ENCODE measurements at places on chromosomes 11 and 22. TPM values are rescaled to one million over a fixed set of nuclear protein-coding genes. Genes with fewer than 3 reads are reported as not detected.
A peak's percentile ranks its signal among the peaks of the same experiment; 100 is the strongest.

GRCh38 chr11:101583251-101584128 is at the start of gene TRPC6:
Gene TRPC6, minus strand, starts transcription at chr11:101584007. Its CDS starts 504 bp downstream, at chr11:101583503.
- DNase-seq = no peak

DNA sequence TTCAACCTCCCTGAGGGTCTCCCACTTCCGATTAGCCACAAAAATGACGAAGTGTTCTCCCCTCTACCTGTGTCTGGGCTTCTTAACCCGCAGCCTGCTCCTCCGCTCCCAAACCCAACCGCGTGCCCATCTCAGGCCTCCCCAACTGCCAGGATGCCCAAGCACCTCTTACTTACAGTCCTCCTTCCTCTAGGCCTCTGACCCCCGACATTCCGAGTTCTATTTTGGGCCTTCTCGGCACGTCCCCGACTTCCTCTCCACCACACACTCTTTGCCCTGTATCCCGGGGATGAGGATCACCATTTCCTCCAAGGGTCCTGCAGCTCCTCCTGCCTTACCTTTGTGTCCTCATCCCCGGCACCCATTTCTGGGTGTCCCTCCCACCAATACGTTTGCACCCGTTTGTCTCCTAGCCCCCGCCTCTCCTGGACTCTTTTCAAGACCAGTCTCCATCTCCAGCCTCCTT is 388 bp upstream of the MUS81 start:
- no peak for DNase-seq

DNA sequence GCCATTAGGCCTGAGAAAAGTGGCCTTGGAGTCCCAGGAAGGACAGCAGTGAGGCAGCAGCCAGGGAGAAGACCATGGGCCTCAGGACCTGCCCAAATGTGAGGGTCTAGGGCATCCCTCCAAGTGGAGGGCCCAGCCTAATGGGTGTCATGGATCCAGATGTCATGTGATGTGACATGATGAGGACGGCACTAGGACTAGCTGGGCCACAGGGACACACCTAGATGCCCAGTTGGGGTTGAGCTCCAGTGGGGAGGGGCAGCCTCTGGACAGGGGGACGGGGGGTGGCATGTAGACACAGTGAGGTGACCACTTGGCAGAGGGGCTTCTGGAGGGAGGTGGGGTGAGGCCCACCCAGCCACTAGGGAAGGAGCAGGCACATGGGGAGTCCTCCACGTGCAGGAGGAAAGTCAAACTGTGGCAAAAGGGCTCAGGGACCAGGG is 5.4 kb downstream of the SCARF2 start:
- DNase-seq = no peak

DNA sequence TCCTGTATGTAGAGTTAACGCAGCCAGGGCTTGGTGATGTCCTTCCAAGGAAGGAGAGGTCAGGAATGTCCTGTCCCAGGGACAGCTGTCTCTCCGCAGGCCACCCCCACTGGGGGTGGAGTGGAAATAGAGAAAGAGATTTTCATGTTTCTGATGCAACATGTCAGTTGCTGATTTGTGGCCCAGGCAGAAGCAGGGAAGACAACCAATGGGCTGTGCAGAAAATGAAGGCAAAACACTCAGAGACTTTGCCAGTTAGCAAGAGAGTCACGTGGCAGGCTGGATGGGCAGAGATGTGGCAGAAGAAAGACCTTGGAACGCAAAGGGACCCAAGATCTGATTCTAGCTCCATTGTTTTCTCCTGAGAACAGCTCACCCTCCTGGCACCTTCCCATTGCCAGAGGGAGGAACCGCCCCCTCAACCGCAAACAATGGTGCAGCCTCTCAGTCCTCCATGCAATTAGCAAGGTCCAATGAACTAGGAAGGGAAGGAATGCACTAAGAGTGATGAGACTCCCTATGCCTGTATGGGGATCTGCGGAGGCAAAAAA is 71.0 kb downstream of the SYN3 start:
- DNase-seq = no peak

DNA sequence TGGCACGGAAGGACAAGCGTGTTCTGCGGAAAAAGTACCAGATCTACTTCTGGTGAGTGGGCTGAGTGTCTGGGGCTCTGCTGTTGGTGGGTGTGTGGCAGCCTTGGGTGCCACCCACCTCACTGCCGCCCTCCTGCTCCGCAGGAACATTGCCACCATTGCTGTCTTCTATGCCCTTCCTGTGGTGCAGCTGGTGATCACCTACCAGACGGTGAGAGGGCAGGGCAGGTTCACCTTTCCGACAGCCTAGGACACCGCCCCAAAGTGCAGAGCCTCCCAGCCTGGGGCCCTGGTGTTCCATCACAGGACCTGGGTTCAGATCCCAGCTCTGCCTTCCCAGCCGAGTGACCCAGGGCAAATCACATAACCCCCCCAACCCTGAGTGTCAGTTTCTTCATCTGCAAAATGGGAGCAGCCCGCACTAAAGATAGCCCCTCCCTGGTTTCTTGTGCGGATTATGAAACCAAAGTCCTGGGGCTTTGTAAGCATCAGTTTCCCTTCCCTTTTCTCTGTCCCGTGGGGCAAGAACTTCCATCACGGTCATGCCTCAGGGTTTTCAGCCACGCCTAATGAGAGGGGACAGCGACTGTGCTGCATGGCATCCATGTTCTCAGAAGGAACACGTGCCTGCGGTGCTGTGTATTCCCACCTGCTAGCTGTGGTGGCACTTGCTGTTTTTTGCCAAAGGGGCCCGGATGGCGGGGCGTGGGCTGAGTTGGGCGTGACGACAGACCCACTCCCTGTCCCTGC is 9.8 kb upstream of the TAGLN start:
- no peak for DNase-seq

GRCh38 chr11:131658952-131659351 is 288.5 kb downstream of the NTM start:
- no peak for DNase-seq

GRCh38 chr11:78429660-78430059 is 12.0 kb upstream of the GAB2 start:
- DNase-seq = no peak

DNA sequence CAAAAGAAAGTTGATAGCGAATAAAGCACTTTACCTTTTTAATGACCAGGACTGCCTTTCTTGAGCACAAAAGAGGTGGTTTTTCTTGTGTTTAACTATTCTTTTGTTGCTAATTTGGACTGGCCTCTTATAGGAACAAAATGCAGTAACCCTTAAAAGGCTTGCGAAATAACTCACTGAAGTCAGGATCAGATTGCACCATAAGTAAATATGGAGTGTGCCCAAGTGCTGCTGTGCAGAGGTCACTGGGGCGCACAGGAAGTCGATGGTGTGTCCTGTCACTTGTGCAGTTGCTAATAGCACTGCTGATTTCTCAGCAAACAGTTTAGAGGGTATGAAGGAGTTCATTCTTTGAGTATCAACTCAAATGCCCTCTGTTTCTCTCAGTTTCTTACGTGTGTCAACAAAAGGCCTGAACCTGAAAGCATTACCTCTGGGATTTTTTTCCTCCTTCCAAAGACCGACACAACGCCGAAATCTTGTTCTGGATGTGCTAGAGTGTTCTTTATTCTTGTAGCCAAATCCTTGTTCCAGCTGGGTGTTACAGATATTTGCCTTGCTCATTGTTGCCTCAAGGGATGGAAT is 71.3 kb downstream of the ATXN10 start:
- DNase-seq = no peak

DNA sequence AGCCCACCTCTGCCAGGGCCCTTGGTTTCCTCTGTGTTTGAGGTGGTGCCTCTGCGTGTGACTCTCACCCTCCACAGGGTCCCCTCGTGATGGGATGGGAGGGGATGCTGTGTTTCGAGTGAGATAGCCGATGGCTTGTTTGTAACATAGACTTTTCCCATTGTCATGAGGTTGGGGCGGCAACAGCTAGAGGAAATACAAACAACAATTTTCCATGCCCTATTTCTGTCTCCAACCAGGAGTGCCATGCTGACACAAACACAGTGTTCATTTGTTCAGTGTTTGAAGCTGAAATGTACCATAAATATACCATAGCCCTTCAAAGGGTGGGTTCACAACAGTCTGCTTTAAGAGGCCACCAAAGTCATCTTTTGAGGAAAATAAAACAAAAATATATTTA is 19.5 kb upstream of the NAV2 start:
- DNase-seq = no peak

DNA sequence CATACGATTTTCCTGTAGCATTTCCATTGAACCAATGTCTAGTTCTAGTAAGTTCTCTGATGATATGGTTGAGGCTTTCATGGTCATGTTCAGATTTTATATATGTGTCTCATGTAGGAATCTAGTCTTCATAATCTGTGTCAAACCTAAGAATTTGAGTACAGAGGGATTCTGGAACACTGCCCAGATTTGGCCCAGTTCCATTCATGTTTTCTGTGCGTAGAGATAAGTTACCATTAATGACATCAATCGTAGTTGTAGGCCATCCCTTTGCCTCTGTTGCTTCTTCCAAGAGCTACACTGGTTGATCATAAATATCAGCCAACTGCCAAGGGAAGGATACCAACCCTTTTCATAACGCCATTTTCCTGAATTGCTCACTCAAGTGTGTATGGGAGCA is 23.3 kb downstream of the ST3GAL4 start:
- no peak for DNase-seq

- peak; percentile 12 for DNase-seq
These were observed 7.6 kb downstream of the VPS37C start for GRCh38 chr11:61153593-61154095.

- no peak for DNase-seq
These were observed 110.9 kb upstream of the GRK3 start for GRCh38 chr22:25453557-25453956.

- no peak for DNase-seq
These were observed 460.5 kb downstream of the BRD1 start for GRCh38 chr22:49367041-49367697.

GRCh38 chr11:1337647-1338007 is 28.2 kb upstream of the TOLLIP start:
- no peak for DNase-seq

GRCh38 chr11:134260503-134260902 is 7.1 kb downstream of the ACAD8 start:
- no peak for DNase-seq

GRCh38 chr11:58142761-58143160 is 17.4 kb upstream of the OR9I1 start:
- no peak for DNase-seq

GRCh38 chr11:12526789-12527188 is 147.4 kb upstream of the TEAD1 start:
- DNase-seq = peak; percentile 70

- DNase-seq = no peak
These were observed 59.2 kb downstream of the DDIAS start for GRCh38 chr11:82960779-82961143.

- no peak for DNase-seq
These were observed 27.9 kb downstream of the ABTB2 start for GRCh38 chr11:34329876-34330275.

DNA sequence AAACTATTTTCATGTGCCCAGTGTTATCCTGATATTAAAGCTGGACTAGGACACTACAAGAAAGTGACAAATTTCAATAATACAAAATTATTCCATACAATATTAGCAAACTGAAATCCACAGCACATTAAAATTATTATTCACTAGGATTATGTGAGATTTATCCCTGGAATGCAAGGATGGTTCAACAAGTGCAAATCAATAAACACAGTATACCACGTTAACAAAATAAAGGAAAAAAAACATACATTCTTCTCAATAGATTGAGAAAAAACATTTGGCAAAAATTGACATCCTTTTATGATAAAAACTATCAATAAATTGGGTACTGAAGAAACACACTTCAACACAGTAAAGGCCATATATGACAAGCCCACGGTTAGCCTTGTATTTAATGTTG is 1758.2 kb upstream of the RAG2 start:
- DNase-seq = no peak

DNA sequence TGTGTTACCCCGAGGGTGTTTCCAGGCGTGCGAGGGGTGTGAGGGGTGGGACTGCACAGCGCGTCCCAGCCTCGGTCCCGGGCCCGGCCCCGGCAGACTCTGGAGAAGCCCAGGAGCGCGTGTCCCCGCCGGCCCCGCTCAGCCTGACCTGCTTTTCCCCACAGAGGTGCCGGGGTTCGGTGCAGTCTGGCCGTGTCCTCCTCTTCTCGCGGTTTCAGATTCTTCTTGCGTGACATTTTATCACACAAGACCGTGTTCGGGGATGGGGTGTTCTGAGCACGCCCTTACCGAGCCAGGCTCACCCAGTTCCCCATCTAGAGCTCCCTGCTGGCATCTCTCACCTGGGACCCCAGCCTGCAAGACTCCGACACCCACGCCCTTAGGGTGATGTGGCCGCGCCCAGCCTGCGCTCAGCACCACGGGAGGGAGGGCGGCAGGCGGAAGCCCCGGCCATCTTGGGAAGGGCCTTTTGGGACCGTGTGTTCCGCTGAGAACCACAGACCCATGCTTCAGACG is 775.6 kb downstream of the BRD1 start:
- DNase-seq = no peak

DNA sequence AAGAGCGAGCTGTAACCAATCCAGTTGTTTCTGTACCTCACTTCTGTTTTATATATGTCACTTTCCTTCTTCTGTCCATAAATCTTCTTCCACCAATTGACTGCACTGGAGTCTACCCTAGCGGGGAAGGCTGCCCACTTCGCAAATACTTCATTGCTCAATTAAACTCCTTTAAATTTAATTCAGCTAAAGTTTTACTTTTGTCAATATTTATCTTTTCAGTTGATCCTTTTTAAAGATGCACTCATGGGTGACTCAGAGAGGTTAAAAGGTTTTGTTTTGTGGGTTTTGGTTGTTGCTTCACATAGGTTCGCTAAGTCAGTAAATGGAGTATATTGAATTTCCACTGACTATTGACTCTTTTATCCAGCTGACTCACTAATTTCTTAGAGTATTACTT is 597.2 kb downstream of the DLG2 start:
- no peak for DNase-seq

DNA sequence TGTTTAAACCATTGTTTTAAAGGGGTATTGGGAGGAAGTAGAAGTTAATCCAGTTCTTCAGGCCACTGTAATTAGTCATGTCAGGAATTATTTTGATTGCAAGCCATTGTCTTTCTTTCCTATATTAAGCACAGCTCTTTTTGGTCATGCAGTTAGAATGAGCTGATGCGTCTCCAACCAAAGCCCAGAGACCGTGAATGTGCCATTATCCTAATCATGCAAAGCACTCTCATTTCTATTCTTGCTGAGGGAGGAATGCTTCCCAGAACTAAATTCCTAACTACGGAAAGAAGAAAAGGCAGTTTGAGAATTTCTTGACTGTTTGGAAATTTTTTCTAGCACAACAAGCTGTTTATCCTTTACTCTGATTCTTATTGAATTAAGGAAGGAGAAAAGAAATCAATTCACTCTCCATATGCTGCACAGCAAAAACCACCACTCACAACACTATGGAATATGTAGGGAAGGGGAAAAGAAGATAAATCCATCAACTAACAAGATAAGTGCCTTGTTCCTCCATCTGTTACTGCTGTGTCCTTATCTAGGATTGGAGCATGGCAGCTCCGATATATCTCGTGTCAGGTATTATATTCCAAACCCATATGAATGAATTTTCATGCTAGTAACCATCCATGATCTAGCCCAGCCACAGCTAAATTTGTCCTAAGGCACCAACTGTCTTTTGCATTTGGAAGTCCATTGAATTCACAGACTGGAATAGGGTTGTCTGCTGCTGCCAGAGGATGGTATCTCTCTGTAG is 70.8 kb downstream of the NTM start:
- DNase-seq = no peak

Gene ARFGAP2
- total RNA-seq = 66.6 TPM

Gene PDE2A
- not detected for total RNA-seq

Gene PLEKHA7
- 0.05 TPM for total RNA-seq

Gene USP2
- 0.33 TPM for total RNA-seq

Gene TMEM223
- total RNA-seq = 12.8 TPM

Gene C11orf87
- total RNA-seq = 0.09 TPM

Gene APOL5
- not detected for total RNA-seq

Gene ISX
- not detected for total RNA-seq
